Right cardiac atrium (tissue), 5 donors: ENCODE measurements at places on chromosomes 16 and 17.

DNA sequence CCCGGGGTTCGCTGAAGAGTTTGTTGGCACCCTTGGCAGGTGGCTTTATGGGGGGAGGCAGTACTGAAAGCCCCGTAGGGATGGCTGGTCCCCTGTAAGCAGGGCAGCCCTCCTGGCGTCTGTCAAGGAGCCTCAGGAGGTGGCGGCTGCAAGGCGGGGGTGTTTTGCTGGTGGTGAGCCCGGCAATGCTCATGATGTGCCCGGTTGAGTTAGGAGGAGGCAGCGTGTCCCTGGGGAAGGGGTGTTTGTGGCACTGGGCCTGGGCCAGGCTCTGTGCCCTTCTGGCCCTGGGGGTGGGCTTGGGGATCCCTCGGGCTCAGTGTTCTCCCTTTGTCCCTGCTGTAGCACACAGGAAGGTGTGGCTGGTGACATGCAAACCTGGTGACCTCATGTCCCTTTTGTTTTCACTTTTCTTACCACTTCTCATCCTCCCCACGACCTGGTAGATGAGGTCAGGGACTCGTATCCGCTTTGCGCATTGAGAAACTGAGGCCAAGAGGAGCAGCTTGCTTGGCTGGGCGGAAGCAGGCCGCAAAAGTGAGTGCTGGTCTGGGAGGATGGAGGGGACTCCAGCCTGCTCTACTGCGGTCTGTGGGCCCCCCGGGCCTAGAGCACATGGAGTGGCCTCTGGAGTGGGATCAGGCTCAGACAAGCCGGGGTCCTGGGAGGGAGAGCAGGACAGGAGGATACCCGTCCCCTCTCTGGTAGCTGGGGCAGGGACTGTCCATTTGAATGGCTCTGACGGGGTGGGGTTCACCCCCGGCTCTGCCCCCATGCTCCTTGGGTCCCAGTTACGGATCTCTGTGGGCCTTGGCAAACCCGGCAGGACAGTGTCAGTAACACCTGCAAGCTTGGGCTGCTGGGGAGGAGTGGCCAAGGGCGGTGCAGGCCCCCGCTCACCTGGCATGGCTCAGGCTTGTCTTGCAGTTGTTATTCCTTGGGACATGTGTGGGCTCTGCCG, 2.2 kb downstream of the SNN start:
- DNase-seq, result peak; percentile 35

- peak; percentile 45 for DNase-seq
These were observed 352.6 kb downstream of the SEC14L1 start for GRCh38 chr17:77493238-77493820.

- peak; percentile 14 for DNase-seq
These were observed 26.6 kb downstream of the NGFR start for GRCh38 chr17:49521471-49522356.

DNA sequence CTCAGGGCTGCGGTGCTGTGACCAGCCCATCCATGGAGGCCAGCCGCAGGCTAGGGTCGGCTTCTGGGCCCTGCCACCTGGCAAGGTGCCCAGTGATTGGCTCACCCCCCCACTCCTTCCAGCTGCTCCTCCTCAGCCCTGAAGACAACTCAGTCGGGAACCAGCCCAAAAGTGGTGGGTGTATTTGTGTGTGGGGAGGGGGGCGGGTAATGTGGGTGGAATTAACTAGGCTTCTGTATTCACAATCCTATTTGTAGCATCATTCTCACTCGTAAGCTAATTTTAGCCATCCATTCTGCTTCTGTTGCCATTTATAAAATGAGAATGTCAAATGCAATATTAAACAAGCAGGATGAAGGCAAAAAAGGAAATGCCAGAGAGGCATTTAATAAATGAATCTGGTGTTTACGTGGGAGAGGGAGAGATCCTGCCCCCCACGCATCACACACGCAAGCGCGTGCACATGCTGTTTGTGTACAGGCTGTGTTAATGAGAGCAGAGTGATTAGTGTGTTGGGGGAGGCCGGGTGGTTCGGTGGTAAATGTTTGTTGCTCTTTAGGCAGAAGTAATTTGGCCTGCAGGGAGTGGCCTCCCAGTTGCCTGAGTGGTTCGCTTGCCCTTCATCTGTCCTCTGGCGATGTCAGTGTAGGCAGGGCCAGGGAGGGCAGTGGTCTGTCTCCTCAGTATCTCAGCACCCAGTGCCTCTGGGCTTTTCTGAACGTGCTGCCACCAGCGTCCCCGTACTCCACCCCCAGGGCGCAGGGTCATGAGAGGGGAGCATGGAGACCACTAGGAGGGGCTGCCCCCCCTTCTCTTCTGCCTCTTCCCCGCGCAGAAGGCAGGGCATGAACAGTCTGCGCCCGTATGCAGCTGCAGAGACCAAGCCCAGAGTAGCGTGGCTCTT, 140.1 kb downstream of the CCDC182 start:
- DNase-seq, result peak; percentile 54

DNA sequence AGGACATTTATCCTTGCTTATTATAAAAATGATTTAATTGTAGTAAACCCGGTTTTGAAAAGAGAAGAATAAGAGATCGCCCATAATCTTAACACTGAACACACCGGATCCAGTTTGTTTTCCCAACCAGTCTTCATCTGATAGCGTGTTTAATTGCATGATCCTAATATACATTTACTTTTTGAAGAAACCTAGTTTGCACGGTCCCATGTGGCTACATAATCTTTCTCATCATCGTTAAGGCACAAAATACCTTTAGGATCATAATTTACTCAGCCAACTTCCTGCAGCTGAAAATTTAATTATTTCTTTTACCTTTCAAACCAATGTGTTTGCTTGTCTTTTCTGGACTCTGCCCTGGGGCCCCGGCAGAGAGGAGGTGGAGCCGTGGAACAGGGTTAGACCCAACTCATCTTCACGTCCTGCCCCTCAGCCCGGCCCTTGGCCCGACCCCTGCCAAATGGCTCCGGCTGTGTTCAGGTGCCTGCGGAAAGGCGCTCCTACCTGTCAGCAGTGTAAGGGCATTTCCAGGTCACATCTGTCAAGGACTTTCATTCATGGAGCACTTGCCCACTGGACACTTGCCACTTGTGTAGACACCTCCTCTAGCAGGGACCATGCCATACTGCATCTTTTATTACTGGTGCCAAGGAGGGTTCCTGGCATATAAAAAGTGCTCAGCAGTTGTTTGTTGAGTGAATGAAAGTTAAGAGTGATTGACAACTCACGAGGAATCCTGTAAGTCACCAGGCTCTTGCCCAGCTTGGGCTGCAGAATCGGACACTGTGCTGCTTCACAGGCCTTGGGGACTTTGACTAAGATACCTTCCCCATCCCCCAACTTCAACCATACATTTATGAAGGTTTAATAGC, 28.6 kb downstream of the SMARCE1 start:
- no peak for DNase-seq

- DNase-seq, result no peak
These were observed 534 bp downstream of the ARL2BP start for GRCh38 chr16:57245472-57246113.

- DNase-seq, result no peak
These were observed 8.0 kb downstream of the PHAF1 start for GRCh38 chr16:67117716-67118115.

DNA sequence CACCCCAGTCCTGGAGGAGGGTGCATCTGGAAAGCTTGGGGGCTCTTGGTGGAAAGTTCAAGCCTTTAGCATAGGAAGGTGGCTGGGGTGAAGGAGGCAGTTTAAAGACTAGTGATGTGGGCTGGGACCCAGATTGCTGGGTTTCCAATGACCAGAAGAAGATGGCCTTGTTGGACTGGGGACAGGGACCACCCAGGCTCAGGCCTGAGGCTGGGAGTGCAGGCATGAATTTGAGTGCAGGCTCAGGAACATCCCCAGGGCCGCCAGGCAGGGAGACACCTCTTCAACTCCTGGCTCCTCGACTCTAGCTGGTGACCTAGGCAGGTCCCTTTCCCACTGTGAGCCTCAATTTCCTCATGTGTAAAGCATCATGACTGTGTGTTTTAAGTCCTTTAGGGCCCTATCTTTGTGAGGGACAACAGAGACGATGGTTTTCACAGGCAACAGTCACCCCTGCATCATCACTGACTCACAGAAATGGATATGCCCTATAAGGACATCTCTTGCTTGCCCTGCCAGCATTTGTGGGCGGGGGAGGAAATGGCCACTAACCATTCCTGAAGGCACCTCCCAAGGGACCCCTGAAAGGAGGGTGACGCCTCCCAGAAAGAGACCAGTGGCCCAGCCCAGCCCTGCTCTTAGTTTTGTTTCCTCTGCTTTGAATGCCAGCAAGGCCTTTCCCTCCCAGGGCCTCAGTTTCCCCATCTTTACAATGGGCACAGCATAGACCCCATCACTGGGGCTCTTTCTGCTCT, 11.1 kb downstream of the NLRC5 start:
- peak; percentile 88 for DNase-seq

GRCh38 chr17:60160829-60161501, 11.2 kb downstream of the CA4 start:
- DNase-seq, result no peak

- DNase-seq, result peak; percentile 97
These were observed 30.6 kb downstream of the METRNL start for GRCh38 chr17:83109793-83110645.

DNA sequence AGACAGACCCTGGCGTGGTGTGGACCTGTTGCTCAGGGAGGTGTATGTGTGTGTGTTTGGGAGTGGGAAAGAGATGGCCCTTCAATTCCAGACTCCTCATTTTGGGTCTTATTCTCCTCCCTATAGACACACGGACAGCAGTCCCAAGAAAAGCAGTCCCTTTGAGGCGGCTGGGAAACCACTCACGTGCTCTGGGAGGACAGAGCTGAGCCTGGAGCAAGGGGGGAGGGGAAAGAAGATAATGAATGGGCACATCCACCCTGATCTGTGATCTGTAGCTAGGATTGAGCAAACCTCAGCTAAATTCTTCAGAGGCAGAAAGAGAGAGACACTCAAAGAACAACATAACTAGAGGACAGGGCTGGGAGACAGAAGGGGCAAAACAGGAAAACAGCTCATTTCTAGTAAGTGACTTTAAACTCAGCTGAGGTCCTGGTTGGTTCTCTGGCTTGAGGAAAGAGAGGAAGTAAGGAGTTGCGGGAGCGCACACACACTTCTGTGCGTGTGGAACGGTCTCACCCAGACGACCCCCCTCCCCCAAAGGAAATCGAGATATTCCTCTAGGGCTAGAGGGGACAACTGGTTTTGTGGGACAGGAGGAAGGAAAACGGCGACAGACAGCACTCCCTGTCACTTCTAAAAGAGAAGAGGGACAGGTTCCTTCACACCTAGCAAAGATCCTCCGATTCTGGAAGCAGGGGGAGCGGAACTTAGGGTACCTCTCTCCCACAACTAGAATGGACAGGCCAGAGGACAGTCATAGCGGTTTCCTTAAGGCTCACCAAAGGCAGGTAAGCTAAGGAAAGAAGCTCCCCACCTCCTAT, 658 bp downstream of the RAB5C start:
- no peak for DNase-seq

GRCh38 chr16:61858988-61859387, 177.2 kb downstream of the CDH8 start:
- DNase-seq, result no peak

DNA sequence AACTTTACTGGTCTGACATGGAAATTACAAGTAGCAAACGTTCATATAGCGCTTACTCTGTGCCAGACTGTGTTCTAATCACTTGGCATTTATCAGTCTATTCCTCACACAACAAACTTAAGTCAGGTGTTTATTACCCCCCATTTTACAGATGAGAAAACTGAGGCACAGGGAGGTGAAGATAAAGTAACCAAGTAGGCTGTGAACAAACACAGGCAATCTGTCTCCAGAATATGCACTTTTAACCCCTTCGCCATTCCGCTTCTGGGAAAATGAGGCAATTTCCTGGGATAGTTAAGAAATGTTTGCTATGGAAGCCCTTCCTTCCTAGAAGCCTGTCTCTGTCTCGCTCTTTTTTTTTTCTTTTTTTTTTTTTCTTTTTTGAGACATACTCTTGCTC, 12.2 kb upstream of the CXCL16 start:
- DNase-seq, result no peak

DNA sequence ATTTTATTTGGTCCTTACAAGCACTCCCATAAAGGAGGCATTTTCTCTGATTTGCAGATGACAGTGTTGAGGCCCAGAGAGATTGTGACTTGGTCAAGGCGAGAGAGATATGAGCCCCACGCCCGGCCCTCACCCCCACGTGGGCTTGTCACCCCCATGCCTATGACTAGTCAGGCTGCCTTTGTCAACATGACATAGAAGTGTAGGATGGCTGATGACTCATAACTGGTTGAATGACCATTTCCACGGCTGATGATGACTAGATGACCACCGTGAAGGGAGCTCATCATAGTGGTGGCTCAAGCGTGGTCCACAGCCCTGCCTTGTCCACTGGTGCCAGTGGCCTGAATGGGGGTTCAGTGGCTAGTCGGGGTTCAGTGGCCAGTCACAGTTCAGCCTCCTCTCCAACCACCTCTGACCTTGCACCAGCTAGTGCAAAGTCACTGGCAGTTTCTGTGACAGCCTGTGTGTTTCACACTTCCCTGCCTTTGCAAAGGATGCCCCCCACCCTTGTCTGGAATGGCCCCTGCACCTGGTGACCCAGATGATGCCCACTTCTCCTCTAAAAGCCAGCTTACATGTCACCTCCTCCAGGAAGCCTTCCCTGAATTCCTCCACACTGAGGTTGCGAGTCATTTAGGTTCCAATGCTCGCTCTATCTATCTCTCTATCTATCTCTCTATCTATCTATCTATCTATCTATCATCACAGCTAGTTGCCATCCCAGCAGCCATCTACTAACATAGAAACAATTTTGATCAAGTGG, 3.8 kb upstream of the WSCD1 start:
- no peak for DNase-seq

DNA sequence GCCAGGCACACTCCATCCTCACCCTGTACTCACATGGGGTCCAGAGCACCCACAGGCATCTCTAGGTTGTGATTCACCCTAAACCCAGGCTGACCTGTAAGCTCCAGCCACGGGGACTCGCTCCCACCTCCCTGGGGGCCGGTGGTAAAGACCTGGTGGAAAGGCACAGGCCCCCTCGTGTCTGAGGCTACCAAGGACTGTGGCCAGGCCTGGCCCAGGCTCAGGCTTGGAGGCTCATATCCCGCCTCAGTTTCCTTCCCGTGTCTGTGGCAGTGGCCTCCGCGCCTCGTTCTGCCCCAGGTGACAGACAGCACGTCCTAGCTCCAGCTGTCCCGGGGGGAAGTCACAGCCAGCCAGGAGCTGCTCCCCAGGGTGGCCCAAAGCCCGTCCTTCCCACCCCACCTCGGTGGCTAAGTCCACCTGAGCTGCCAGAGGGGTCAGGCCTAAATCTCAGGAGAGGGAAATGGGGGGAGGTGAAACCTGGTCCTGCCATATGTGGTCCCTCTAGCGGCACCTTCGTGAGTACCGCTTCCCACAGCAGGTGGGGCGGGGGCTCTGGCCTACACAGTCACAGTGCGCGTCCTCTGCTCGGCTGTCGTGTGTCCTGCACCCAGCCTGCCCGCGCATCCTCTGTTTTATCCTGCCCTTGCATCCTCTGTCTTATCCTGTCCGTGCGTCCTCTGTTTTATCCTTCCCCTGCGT, 12.6 kb downstream of the CDH15 start:
- DNase-seq, result peak; percentile 27

GRCh38 chr17:77801545-77802332, 156.8 kb upstream of the TNRC6C start:
- DNase-seq, result no peak

DNA sequence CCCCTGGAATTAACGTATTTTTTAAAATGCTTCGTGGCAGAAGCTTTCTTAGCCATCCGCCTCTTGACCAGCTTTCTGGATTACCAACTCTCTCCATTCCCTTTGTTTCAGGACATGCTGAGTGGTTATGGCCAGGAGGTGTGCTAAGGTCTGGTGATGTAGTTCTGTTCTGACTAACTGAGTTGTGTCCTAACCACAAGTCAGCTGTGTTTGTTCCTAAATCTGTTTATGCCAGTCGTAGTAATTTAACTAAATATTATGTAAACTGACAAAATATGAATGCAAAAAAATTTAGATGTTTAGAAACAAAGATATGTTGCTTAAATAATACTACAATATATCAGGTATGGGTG, 61.6 kb downstream of the MRTFB start:
- DNase-seq, result no peak
